Esophagus (tissue), 2 donors: ENCODE measurements at places on chromosomes 1 and 21. TPM values are rescaled to one million over a fixed set of nuclear protein-coding genes. Genes with fewer than 3 reads are reported as not detected.

CZIB gene
- polyA plus RNA-seq: 42.7 TPM

PLA2G2C gene
- polyA plus RNA-seq: 0.07 TPM

TTC22 gene
- polyA plus RNA-seq: 92.9 TPM

NIBAN1 gene
- 27.4 TPM for polyA plus RNA-seq

FALEC gene
- polyA plus RNA-seq: 2.1 TPM

SPTA1 gene
- polyA plus RNA-seq: not detected

ITLN2 gene
- polyA plus RNA-seq: 0.09 TPM

PRKAA2 gene
- 1.2 TPM for polyA plus RNA-seq

S100A9 gene
- polyA plus RNA-seq: 60,368 TPM

CDK18 gene
- 9.0 TPM for polyA plus RNA-seq

GUCA2A gene
- not detected for polyA plus RNA-seq

RNF186 gene
- polyA plus RNA-seq: not detected

RGS18 gene
- polyA plus RNA-seq: 0.41 TPM
